ENCODE measurements at places on chromosomes 6 and 20. TPM values are rescaled to one million over a fixed set of nuclear protein-coding genes. Genes with fewer than 3 reads are reported as not detected.

The RPP40 gene
- total RNA-seq: 30.2 TPM

The OLIG3 gene
- total RNA-seq: not detected

The HTR1E gene
- not detected for total RNA-seq

- no peak for DNase-seq
These were observed 71.5 kb upstream of the HDAC2 start for GRCh38 chr6:114042267-114043016.

DNA sequence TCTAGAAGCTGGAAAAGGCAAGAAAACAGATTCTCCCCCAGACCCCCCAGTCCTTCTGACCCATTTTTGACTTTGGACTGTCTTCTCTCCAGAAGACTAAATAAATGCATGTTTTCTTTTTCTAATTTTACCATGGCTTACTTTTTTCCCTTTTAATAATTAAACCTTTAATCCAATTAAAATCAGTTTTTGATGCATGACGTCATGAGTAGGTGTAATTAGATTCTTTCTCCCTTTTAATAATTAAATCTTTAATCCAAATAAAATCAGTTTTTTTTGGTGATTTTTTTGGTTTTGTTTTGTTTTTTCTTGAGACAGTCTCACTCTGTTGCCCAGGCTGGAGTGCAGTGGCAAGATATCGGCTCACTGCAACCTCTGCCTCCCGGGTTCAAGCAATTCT lies 13.2 kb upstream of the NCOA5 start:
- DNase-seq: no peak

- no peak for DNase-seq
These were observed 14.5 kb upstream of the SEC63 start for GRCh38 chr6:107972413-107973096.

- DNase-seq: no peak
These were observed 334.9 kb upstream of the ID4 start for GRCh38 chr6:19502301-19502700.

Data from K562 (cell line).